Erythroblast (primary cell): ENCODE measurements at places on chromosomes 5 and 9.

- DNase-seq = no peak
Measured at GRCh38 chr5:144284931-144285502, 114.3 kb downstream of the KCTD16 start.

GRCh38 chr9:129323376-129323998 is 145.4 kb upstream of the IER5L start:
- no peak for DNase-seq

DNA sequence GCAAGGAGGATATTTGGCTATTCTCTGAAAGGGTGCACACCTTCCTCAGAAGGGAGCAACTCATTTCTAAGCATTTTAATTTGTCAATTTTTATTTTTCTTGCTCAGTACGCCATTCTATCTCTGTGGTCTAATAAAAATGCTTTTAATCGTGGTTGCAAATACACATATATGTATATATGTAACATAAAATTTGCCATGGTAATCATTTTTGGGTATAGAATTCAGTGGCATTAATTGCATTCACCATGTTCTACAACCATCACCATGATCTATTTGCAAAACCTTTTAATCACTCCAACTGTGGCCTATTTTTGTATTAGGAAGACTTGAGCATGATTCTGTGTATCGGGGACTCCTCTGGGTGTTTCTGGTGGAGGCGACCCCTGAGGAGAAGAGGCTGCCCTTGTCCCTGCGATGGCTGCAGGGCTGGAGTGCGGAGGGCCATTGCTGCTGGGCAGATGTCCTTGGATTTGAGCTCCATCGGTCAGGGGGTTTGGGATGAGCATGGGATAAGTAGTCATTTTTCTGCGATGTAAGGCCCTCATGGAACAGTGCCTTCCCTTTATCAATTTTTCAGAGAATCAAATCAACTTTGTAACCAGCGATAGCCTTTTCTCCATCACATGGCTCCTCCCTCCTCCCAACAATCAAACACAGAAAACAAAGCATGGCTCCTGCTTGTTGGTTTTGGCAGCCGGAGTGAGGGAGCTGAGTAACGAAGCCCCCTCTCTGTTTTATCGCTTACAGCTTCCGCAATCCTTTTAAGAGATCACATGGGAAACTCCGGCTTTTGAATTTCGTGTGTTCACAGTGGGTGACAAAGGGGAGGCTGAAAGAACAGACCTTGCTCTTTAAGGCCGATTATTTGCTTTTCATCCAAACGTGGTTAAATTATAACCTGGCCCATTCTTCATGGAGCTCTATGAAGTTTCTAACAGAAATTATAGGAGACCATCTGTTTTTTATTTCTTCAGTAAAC is 187.3 kb downstream of the TENT4A start:
- DNase-seq = no peak

DNA sequence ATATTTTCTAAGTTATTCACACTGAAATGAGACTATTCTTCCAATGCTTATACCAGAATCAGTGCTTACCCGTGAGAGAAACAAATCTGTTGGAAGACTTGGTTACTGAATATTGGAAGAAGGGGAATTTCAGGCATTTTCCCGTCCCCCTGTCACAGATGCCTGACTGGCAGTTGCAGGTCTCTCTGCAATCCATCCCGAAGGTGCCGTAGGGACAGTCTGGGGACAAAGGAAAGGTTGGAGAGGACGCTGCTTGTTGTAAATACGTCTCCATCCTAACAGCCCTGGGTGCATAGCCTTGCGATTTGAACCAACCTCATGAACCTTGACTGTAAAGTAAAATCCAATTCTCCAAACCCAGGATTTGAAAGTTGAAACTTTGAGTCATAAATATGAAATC is 3.5 kb downstream of the ESM1 start:
- no peak for DNase-seq

GRCh38 chr5:39518516-39518915 is 93.7 kb upstream of the DAB2 start:
- no peak for DNase-seq

- DNase-seq = no peak
Measured at GRCh38 chr5:135276151-135276550, 122.9 kb downstream of the MACROH2A1 start.

- DNase-seq = no peak
Measured at GRCh38 chr9:83219924-83220438, 157.0 kb upstream of the RASEF start.

DNA sequence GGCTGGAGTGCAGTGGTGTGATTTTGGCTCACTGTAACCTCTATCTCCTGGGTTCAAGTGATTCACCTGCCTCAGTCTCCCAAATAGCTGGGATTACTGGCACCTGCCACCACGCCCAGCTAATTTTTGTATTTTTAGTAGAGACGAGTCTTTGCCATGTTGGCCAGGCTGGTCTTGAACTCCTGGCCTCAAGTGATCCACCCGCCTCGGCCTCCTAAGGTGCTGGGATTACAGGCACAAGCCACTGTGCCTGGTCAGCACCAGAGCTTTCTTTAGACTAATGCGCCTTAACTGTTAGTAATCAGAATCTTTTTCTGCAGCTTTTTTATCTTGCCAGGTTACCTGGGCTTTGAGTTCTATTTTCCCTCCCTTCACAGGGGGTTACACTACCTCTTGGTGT is 18.4 kb downstream of the PTGS1 start:
- DNase-seq = no peak

DNA sequence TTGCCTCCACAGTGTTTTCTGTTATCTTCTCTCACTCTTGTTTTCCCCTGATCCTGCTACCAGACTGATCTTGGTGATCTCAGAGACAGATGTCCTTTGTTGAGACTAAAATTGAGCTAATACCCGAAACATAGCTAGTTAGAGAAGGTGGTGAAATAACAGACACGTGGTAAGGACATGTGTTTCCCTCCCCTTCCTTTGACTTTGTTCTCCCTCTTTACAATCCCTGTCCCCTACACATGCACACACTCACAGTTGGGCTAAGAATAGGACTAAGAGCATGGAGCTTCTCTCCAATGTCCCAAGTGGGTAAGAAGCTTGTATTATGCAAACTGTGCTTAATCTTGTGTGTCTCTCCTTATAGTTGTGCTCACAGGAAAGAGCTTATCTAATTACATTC is 1603.0 kb upstream of the C9orf72 start:
- no peak for DNase-seq

DNA sequence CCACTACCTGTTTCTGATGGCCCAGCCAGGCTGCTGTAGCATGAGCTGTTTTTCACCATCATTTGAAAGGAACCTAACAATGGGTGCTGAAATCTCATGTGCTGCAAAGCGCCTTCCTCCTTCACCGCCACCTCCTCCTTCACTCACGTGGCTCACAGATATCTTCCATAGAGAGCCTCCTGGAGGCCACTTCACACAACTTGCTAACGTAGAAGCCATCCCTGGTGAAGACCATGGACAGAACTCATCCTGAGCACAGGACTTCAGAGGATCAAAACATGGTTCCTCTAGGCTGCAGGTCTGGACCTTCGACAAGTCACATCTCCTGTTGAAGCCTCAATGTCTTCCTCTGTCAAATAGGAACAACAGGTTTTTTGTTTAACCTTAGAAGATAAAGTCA is 155.5 kb upstream of the RAD23B start:
- DNase-seq = no peak

DNA sequence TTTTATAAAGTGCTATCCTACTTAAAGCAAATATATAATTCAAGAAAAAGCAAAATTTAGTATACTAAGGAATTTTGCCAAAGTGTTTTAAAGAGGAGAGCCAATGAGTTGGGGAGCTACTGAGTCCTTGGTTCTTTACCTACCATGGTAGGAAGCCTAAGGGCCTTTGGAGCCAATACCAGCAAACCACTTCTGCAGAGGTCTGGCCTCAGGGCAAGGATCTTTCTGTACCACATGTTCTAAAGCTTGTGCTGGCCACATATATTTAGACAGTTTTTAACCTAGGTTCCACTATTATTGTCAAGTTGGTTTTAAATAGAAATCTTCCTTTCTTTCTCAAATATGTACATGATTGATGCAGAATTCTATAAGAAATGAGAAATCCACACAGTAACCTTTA is 172.3 kb upstream of the NREP start:
- no peak for DNase-seq
